ENCODE measurements at places on chromosomes 2 and 18.

GRCh38 chr2:126933711-126934091 lies 35.0 kb downstream of the TEX51 start:
- DNase-seq = no peak

GRCh38 chr2:127015106-127015910 lies 91.6 kb downstream of the BIN1 start:
- no peak for DNase-seq

DNA sequence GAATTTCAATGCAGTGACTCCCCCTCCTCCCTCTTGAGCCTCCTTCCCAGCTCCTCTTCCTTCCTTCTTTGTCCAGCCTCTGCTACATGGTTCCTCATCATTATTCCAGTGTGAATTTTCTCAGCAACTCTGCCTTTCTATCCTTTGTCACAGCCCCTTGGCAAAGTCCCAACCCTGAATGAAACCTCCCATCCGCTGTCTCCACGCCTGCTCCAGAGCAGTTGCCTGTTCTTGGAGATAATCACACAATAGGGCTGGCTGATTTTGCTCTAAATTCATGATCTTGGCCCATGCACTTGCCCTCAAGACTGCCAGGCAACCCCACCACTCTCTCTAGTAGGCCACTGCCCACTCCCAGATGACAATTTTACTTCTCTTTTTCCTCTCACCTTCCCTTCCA lies 61.4 kb downstream of the BCL2L11 start:
- no peak for DNase-seq

GRCh38 chr18:6504605-6505497 lies 90.1 kb upstream of the L3MBTL4 start:
- DNase-seq = no peak

- DNase-seq = no peak
Observed at GRCh38 chr18:47986620-47987387, 56.3 kb upstream of the SMAD2 start.

DNA sequence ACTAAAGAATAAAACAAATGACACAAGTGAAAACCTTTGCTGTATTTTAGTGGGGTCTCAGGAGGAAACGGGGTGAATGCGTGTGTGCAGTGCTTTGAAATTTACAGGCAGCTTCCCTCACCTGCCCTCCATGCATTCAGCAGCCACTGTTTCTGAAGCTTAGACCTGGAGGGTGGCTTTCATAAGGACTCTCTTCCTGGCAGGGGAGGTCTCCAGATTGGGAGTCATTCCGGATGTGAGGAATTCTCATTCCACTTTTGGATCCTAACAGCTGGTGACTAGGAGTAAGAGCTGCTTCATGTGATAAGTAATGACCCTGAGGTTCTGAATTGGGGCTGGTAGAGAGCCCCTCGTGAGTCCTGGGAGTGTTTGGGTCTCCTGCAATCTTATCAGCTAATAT lies 192.5 kb downstream of the SH3BP4 start:
- no peak for DNase-seq

GRCh38 chr2:113060396-113060795 lies 1.4 kb downstream of the IL36RN start:
- DNase-seq = no peak

GRCh38 chr2:152099367-152100050 lies 665 bp upstream of the CACNB4 start:
- no peak for DNase-seq

DNA sequence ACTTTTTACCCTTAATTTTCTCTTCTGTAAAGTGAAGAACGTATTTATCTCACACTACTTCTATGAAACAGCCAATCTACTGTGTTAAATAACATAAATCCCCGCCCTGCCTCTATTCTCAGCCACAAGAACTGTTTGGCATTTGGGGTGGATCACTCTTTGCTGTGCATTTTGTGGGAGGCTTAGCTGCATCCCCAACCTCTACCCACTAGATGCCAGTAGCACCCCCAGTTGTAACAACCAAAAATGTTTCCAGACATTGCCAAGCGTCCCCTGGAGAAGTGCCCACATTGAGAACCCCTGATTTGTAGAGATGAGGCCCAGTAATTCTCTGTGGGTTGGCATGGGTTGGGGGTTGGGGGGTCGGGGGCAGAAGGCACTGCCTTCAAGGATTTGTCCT lies 94.7 kb upstream of the BOD1L2 start:
- DNase-seq = no peak

DNA sequence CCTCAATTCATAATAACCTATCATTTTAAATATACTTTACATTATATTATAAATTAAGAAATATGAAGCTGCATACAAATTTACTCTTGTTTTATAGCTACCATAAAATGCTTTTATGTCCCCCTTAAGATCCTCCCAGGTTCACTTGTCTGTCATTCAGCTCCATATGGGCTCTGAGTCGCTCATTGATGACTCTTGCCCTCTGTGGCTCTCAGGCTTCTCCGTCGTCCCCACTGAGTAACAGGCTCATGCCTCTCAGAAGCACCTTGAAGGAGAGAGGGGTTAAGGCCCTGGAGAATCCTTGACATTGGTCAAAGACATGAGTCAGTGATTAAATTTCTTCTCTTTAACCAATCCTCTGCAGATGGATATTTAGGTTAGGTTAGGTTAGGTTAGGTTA lies 6.2 kb upstream of the MCM6 start:
- no peak for DNase-seq

DNA sequence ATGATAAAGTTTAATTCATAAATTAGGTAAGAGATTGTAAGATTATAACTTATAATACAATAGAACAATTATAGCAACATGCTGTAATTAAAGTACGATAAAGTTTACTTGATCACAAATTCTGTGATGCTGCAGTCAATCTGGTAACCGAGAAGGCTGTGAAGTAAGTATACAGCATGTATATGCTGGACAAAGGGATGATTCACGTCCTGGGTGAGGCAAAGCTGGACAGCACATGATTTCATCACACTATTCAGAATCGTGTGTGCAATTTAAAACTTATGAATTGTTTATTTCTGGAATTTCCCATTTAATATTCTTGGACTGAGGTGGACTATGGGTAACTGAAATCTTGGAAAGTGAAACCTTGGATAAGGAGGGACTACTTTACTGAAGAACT lies 522.2 kb upstream of the CNTNAP5 start:
- DNase-seq = no peak

- no peak for DNase-seq
Observed at GRCh38 chr2:169464466-169464865, 14.8 kb upstream of the BBS5 start.

DNA sequence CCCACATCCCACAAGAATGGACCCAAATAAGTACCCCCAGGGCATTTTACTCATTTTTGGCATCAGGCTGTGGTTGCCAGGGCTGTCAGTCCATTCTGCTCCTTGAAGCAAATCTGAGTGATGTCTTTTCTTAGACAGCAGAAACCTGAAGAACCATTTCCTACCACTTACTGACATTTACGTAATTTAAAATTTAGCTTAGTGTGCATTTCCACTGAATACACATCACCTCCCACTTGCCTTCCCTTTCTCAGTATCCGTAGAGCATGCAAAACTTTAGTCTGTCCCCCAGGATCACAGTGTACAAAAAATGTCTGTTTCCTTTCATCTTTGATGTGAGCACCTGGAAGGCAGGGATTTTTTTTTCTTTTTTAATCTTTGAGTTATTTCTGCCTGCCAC lies 130.3 kb downstream of the XIRP2 start:
- DNase-seq = no peak

GRCh38 chr2:197078535-197078934 lies 152.0 kb upstream of the PGAP1 start:
- no peak for DNase-seq

DNA sequence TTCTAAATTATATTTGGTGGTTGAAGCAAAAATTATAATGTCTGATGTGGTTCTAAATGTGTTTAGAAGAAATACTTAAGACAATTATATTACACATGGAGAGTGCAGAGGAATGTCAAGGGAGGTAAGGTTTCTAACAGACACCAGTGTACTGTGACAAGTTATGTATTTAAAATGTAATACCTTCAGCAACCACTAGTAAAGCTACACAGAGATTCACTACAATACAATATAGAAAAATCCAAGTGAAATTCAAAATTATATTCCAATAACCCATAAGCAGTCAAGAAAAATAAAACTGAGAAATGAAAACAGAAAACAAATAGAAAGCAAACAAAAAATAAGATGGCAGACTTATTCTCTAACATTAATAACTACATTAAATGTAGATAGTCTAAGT lies 249.5 kb upstream of the KLHL14 start:
- no peak for DNase-seq

GRCh38 chr2:239052798-239053665 lies 205.1 kb downstream of the TWIST2 start:
- no peak for DNase-seq

All from activated gamma-delta T cell treated with anti-CD3 and anti-CD28 coated beads, Interleukin-2, amount 50 U/mL, for 16 hours (primary cell).